ENCODE measurements at places on chromosomes 16 and 17.

- peak; percentile 46 for DNase-seq
These were observed 1.3 kb upstream of the TMEM92 start for GRCh38 chr17:50272711-50273653.

DNA sequence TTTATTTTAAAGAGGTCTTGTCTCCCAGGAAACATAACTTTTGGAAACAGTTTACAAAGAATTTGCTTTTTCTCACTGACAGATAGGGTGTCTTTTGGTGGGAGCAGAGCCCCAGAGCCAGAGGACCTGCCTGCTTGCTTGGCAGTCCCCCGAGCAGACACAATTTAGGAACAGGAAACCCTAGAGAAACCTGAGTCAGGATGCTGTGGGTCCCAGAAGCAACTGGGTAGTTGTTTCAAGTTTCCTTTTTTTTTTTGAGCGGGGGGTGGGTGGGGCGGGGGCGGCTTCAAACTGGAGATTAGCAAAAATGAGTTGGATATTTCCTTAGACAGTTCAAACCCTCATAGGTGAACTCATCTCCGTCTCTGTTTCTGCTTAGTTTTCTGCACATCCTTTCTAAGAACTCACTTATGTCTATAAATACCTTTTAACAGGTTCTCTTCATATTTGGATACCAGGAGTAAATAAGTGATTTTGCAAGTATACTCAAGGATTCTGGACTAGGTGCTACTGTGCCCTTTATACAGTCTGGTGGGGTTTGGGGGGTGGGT is 135.1 kb downstream of the PRKCA start:
- DNase-seq: no peak

- DNase-seq: no peak
These were observed 2.8 kb upstream of the SHISA9 start for GRCh38 chr16:12898551-12898950.

GRCh38 chr16:30437511-30438046 is 7.7 kb upstream of the DCTPP1 start:
- no peak for DNase-seq

- DNase-seq: no peak
These were observed 4.9 kb downstream of the IQCK start for GRCh38 chr16:19722981-19723380.

- DNase-seq: no peak
These were observed 296.9 kb downstream of the ZFHX3 start for GRCh38 chr16:72751076-72751475.

DNA sequence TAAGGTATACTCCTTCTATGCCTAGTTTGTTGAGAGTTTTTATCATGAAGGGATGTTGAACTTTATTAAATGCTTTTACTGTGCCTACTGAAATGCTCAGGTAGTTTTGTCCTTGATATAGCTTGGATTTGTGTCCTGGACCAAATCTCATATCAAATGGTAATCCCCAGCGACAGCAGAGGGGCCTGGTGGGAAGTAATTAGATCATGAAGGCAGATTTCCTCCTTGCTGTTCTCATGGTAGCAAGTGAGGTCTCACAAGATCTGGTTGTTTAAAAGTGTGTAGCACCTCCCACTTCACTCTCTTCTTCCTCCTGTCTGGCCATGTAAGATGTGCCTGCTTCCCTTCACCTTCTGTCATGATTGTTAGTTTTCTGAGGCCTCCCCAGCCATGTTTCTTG is 78.2 kb downstream of the KIF2B start:
- DNase-seq: no peak

- no peak for DNase-seq
These were observed 6.4 kb downstream of the TEKT5 start for GRCh38 chr16:10688291-10688690.

DNA sequence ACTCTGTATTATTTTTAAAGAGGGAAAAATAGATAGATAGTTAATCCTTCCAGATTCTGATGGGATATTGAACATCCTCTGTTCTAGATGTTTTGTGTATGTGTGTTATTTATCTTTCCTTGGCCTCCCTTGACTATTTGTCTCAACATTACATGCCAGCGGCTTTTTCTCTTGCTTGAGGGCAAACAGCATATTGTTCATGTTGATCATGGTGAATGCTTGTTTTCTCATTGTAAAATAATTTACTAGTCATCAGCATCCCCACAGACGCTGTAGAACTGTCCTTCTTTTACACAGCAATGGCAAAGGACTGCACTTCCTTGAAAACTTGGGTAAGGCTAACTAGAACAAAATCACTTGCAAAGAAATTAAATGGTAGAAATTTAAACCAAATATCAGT is 1376.4 kb upstream of the GOT2 start:
- no peak for DNase-seq

DNA sequence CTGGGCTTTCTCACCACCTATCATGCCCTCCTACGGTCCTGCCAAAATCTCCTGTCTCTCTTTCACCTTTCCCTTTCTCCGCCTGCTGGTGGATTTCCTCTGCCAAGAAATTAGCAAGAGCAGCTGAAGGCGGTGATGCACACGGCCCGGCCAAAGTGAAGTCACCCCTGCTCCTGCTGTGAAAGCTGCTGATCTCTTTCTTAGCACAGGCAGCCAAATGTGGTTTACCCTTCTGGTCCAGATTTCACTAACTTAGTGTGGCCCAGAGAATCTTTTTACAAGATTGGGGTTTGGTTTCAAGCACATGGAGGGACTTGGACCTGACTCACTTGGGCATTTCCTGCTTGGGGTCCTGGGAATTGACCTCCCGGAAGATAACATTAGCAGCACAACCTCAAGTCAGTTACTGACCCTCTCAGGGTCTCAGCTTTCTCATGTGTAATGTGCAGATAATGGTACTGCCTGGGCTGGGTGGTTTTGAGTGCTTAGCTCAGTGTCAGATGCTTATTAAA is 155.7 kb downstream of the SOCS1 start:
- DNase-seq: no peak

- no peak for DNase-seq
These were observed 59.5 kb upstream of the RBL2 start for GRCh38 chr16:53374800-53375199.

- DNase-seq: no peak
These were observed 309 bp downstream of the DNAH2 start for GRCh38 chr17:7717756-7718350.

GRCh38 chr16:76268824-76269223 is 8.4 kb upstream of the CNTNAP4 start:
- DNase-seq: no peak

GRCh38 chr17:76727745-76728456 is 1.3 kb downstream of the METTL23 start:
- DNase-seq: no peak

DNA sequence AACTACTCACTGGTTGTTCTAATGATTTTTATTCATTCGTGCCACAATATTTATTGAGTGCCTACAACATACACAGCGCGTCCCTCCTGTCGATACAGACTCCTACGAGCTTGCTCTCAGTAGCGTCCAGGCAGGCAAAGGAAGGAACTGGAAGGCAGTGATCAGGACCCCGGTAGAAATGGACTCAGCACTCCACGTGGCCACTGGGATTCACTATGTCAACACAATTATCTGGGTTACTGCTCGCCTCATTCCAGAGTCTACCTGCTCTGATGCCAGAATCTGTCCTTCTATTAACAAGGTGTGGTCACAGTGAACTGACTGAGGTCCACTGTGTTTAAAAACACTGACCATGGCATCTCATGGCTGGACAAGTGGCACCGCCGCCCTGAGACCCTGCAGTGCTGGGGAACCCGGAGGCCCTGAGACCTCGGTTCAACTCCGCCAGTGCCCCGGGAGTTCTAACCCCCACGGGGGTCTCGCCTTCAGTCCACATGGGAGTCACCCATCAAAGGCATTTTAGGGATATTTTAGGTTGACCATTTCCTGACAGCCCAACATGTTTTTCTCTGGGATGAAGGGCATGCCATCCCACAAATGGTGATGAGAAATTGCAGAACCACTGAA is 71.4 kb downstream of the ZFHX3 start:
- no peak for DNase-seq

DNA sequence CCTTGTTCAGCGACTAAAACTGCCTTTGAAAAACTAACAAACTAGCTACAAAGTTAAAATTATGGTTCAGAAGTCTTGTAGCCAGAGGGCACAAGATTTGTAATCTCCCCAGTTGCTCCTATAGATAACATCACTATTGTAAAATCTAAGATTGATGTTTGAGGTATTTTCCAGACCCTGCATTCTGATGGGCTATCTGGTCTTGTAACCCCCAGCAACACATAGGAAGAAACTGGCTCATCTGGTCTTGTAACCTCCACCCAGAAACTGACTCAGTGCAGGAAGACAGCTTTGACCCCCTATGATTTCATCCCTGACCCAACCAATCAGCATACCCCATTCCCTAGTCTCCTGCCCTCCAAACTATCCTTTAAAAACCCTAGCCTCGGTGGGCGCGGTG is 12.3 kb upstream of the CHCT1 start:
- no peak for DNase-seq

GRCh38 chr16:5851393-5851982 is 753.9 kb upstream of the EEF2KMT start:
- DNase-seq: no peak

GRCh38 chr16:22970209-22970865 is 156.4 kb downstream of the HS3ST2 start:
- no peak for DNase-seq
